AG20443 (cell line): ENCODE measurements at places on chromosomes 2 and 18.
A peak's percentile ranks its signal among the peaks of the same experiment; 100 is the strongest.

- DNase-seq: peak; percentile 53
Observed at GRCh38 chr18:79857082-79857671, 59.4 kb downstream of the KCNG2 start.

DNA sequence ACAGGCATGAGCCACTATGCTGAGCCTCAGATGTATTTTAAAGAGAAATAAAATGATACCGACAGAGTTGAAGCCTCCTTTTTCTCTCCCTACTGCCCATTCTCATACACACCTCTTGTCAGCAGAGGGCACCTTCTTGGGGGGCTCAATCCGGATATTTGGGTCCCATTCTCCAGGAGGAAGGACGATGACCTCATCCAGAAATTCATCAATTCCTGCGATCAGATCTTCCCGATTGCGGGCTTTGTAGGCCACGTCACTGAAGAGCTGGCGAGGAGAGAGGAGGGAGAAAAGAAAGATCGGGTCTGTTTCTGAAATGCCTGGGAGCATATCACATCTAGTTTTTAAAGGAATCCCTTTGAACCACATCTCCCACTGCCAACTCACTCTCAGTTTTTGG lies 54.4 kb downstream of the MTHFD2 start:
- DNase-seq: no peak

GRCh38 chr18:3747176-3747973 lies 297.4 kb downstream of the TGIF1 start:
- DNase-seq: no peak

DNA sequence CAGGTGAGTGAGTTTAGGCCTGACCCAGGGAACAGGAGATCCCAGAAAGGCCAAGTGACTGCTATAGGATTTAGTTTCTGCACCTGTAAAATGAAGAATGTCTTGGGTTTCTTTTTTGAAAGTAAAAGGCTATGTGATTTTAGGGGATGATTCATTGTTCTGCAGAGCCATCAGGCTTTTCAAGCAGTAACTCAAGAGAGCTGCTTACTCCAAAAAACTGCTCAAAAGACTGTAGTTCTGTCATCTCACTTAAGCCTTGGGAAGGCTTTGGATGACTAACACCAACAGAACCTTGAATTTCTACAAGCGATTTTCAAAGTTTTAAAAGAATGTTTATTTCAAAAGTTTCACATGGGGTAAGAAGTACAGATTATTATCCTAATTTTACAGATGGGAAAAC lies 165.1 kb downstream of the HAUS1 start:
- no peak for DNase-seq

GRCh38 chr18:36814994-36815393 lies 13.8 kb downstream of the TPGS2 start:
- no peak for DNase-seq

- no peak for DNase-seq
Observed at GRCh38 chr18:30499721-30500120, 542.8 kb downstream of the DSC3 start.

DNA sequence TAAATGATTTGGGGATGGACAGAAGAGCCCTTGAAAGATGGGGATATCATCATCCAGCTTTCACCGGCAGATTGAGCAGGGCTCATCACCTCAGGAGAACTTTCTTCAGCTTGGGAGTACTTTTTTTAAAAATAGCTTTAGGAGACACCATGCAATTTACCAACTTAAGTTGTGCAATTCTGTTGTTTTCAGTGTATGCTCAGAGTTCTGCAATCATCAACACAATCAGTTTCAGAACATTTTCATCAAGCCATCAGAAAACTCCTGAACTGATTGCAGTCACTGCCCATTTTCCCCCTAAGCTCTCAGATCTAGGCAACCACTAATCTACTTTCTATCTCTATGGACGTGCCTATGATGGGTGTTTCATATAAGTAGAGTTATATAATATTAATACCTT lies 117.7 kb downstream of the CRIM1 start:
- DNase-seq: no peak

DNA sequence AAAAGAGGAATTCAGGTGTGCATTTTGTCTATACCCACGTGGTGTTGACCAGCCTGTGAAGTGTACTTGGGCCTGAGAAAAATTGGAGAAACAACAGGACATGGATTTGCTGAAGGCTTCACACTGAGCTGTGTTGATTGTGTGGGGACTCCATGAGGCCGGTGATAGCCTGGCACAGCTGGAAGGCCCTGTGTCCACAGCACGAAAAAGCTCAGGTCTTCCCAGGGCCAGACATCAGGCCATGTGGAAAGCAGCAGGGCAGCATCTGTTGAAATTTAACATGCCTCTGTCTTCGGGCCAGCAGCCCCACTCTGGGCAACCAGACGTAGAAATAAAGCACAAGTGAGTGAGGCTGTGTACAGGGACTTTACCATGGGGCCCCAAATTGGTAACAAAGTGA lies 84.1 kb downstream of the HS6ST1 start:
- no peak for DNase-seq

DNA sequence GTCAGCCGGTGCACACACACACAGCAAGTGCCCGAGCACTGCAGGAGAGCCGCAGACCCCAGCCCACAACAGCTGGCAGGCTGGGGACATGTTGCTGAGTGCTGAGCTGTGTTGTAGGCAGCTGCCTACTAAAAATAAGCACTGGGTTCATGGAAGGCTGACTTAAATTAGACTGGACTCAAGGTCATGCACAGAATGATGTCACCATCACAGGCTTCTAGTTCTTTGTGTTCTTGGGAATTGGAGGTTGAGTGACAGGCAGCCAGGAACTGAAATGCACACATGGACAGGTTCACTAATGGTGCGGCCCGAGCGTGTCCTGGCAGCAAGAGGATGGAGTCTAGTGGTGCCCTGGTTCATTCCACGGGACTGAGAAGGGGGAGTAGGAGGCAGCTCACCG lies 71.3 kb downstream of the VWA3B start:
- DNase-seq: no peak

DNA sequence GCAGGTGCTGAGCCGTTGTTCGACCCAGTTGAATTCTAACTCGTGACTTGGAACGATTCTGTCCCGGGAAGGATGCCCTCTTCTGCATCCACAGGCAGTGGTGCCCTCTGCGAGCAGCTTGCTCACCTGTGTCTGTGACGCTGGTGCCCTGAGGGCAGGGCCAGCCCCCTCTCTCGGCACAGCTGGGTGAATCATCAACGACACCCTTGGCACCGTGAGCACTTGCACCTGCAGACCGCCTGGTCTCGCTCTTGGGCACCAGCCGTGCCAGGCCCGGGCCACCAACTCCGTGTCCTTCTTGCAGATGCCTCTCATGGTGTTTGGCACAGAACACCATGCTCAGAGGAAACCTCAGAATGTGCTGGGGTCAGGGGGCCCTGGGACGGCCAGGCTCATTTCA lies 75.0 kb downstream of the SLC66A2 start:
- peak; percentile 6 for DNase-seq

DNA sequence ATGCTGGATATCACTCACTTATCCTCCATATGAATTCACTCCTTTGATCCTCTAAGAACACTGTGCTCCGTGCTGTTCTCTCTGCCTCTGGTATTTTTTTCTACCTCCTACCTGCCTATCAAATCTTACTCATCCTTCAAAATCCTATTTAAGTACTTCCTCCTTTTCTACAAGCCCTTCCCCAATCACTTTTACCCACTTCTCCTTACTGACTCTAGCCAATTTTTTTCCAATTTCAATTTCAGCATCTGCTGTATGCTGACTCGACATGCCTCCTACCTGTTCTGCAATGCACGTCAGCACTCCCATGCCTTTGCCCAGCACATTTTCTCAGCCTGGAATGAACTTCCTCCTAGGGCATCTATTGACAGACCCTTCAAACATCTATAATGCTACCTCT lies 37.3 kb upstream of the LNPK start:
- no peak for DNase-seq

- DNase-seq: no peak
Observed at GRCh38 chr2:139031722-139032121, 251.5 kb upstream of the NXPH2 start.

DNA sequence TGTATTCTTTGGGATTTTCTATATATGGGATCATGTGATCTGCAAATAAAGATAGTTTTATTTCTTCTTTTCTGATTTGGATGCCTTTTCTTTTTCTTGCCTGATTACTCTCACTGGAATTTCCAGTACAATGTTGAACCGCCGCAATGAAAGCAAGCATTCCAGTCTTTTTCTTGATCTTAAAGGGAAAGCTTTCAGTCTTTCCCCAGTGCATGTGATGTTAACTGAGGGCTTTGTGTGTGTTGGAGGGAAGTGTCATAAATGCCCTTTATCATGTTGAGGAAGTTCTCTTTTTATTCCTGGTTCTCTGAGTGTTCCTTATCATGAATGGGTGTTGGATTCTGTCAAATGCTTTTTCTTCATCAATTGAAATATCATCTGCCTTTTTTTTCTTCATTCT lies 16.9 kb upstream of the CYBRD1 start:
- DNase-seq: no peak

- DNase-seq: no peak
Observed at GRCh38 chr2:161246281-161246680, 61.9 kb upstream of the PSMD14 start.

- peak; percentile 62 for DNase-seq
Observed at GRCh38 chr18:50879302-50880118, 592 bp downstream of the ME2 start.

- no peak for DNase-seq
Observed at GRCh38 chr2:236403811-236404210, 139.6 kb upstream of the ASB18 start.

DNA sequence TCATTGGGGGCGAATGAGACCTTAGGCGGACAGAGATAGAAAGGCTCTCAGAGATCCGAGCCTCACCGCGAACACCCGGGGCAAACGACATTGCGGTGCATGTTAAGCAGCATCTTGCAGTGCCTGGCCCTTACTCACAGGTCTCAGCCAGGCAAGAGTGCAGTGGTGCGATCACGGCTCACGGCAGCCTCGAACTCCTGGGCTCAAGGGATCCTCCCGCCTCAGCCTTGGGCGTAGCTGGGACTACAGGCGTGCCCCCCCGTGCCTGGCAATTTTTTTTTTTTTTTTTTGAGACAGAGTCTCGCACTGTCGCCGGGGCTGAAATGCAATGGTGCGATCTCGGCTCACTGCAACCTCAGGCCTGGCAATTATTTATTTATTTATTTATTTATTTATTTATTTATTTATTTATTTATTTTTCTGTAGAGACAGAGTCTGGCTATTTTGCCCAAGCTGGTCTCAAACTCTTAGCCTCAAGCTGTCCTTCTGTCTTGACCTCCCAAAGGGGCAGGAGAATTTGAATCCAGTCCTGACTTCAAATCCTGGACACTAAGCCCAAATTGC lies 1.3 kb downstream of the LAMA3 start:
- DNase-seq: no peak

- no peak for DNase-seq
Observed at GRCh38 chr18:74516271-74517235, 17.7 kb upstream of the CNDP1 start.

- peak; percentile 52 for DNase-seq
Observed at GRCh38 chr2:208006833-208007232, 18.5 kb downstream of the PLEKHM3 start.

DNA sequence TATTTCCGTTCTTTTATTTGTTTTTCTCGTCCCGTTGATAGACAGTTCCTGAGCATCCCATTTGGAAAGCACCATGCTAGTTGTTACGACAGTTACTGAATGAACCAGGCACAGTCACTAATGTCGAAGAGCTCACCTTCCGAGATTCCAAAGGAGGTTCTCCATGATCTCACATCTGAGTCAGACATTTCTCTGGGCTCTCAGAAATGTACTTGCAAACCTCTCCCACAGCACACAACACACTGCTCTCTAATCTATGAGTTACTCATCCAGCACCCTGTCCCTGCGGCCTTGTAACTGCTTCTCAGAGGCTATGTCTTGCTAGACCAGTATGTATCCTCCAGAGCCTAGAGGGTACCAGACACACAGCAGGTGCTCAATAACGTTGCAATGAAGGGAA lies 174.7 kb downstream of the DNER start:
- no peak for DNase-seq

DNA sequence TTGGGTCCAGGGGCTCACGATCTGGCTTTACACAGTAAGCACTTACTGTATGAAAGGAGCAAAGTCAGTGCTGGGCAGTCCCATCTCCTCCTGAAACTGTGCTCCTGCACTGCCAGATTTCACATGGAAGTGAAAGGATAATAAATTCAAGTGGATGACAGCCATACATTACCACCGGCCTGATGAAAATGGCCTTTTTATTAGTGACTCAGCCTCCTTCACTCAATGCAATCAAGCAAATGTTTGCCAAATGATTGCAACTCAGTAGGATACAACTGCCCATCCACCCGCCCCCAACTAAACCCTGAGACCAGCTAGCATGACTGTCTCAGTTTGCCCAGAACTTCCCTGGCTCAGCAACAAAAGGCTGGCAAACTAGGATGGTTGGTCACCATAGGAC lies 77.1 kb downstream of the MYO5B start:
- DNase-seq: no peak

DNA sequence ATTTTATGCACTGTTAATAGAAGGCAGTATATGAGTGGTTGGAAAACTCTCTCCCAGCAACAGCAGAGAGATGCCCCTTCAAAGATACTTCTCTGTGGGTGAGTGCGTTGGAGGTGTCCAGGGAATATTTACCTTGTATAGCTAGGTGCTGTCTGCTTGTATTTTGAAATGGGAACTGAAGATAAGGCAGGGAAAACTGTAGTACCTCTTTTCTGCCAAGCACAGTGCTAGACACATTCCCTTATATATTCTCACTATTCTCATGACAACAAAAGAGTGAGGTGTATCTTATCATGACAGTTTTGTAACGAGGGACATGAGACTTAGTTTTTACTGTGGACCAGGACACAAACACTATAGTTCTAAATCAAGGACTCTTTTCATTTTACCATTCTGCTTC lies 2.1 kb downstream of the TTC39C start:
- DNase-seq: no peak

DNA sequence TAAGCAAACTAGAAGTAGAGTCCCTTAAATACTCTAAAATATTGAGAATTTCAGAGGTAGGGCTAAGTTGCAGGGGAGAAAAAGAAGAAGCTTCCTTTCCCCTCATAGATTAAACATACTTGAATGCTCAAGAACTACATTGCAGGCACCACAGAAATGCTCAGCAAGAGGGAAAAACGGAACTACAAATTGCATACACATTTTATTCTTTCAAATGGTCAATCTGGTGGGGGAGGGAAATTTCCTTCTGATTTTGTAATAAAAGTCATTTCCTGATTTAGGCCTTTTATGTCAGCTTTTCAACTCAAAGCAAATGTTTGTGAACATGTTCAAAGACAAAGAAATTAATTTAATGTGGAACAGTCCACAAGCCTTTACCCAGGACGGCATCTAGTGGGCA lies 33.0 kb downstream of the FARSB start:
- no peak for DNase-seq

- DNase-seq: no peak
Observed at GRCh38 chr2:73008766-73009135, 62.8 kb downstream of the SFXN5 start.

GRCh38 chr18:48866856-48867255 lies 83.9 kb downstream of the SMAD7 start:
- DNase-seq: no peak

DNA sequence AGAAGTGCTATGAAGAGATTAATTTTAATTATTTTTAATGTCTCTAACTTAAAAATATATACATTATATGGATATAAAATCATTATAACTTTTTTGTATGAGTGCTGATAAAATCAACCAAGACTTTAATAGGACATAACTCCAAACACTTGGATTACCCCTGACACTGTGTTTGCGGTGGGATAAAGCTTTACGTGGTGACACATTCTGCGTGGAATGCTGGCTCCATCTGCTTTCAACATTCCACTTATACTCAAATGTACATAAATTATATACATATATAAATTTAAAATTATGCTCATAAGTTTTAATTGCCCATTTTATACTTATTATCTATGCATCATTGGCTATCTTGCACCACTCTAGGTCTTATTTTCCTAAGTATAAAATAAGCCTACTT lies 30.5 kb downstream of the LINC00305 start:
- no peak for DNase-seq
